ENCODE measurements at places on chromosomes 13 and 19.

- no peak for DNase-seq
Measured at GRCh38 chr13:111480976-111481375, 160.5 kb downstream of the TEX29 start.

- no peak for DNase-seq
Measured at GRCh38 chr19:16161840-16162239, 11.5 kb downstream of the CIB3 start.

DNA sequence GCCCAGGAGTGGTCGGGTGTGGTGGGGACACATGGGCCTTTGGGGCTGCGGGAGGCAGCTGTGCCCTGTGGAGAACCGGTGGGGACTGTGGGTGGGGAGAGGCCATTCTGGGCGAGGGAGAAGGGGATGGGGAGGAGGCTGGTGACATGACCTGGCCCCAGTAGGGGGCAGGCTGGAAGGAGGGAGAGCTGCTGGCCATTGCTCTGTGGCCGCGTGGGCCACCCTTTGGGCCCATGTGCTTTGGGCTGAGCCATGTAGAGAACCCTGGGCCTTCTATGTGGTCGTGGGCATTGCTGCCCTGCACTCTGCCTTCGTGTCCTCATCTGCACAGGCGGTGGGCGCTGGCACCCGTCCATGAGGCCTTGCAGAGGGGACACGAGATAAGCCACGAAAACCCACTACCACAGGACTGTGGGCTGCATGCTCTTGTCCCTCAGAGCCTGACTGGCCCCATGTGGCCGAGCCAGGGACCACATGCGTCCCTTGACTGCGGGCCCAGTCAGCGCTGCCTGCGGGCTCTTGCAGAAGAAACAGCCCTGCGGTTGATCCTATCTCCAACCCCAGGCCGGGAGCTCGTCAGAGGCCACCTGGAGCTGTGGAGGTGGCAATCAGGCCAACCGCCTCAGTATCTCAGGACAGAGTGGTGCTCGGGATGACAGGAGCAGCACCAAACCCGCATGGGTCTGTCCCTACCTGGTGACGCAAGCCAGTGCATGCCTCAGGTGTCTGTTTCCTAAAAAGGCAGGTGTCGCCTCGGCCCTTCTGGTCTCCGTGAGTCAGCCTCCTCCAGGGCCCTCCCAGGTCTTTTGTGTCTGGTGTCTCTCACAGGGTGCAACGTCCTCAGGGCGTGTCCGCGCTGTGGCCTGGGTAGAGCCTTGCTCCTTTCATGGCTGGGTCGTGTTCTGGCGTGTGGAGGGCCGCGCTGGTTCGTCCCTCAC is 14.3 kb downstream of the FZR1 start:
- DNase-seq: no peak

DNA sequence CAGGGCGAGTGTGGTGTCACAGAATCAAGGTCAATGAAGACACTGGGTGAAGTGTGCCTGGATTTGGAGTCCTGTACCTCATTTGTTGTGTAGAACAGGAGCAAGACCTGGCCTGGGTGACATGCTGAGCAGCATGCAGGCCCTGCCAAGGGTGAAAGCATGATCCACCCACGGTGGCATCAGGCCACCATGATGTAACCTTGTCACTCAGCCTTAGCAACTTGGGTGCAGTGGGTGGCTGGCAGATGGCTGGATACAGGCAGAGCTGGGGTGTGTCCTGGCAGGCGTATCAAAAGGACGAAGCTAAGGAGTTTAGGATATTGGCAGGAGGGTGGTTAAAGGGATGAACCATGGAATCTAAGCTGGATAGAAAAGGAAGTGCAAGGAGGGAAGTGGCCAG is 10.3 kb downstream of the THSD1 start:
- DNase-seq: no peak

DNA sequence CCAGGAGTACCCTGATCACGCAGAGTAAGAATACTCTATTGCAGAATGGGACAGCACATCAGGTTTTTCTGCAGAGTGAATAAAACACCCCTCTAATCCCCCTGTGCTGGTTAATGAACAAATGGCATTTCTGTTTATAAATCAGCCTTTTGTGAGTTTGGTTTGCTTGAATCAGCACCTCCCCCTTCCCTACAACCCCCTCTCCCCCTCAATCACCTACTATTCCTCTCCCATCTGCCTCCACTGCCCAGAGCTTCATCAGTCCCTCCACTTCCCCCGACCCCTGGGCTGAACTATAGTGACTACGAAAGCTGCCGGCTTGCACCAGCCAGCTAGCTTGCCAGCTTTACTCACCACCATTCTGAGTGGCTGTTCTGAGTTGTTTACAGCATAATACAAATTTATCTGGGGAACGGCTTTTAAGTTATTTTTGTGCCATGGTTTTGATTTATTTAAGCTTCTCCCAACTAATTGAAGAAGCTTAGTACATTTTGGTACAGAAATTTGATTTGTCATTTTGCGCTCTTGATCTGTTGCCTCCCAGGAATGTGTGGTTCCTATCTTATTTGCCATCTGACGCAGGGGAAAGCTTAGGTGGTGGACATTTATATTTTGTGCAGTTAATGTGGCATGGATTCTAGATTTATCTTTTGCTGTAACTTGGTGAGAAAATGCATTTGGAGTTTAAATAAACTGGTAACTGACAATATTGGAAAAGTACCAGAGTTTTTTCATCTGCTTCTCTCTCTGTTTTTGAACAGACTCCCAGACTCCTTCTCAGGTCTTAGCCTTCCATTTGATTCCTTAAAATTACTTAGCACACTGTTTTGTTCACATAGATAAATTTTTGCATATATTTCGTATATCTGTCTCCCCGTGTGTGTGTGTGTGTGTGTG is 41.7 kb upstream of the WDFY2 start:
- no peak for DNase-seq

GRCh38 chr19:32464279-32464678 is 58.7 kb downstream of the DPY19L3 start:
- DNase-seq: peak; percentile 31

- peak; percentile 64 for DNase-seq
Measured at GRCh38 chr19:1690699-1691307, 38.4 kb upstream of the TCF3 start.

- DNase-seq: peak; percentile 37
Measured at GRCh38 chr13:39765801-39766463, 110.5 kb downstream of the COG6 start.

GRCh38 chr13:105403086-105403485 is 1132.4 kb downstream of the EFNB2 start:
- DNase-seq: no peak

- no peak for DNase-seq
Measured at GRCh38 chr13:20460761-20461160, 64.9 kb downstream of the CRYL1 start.

DNA sequence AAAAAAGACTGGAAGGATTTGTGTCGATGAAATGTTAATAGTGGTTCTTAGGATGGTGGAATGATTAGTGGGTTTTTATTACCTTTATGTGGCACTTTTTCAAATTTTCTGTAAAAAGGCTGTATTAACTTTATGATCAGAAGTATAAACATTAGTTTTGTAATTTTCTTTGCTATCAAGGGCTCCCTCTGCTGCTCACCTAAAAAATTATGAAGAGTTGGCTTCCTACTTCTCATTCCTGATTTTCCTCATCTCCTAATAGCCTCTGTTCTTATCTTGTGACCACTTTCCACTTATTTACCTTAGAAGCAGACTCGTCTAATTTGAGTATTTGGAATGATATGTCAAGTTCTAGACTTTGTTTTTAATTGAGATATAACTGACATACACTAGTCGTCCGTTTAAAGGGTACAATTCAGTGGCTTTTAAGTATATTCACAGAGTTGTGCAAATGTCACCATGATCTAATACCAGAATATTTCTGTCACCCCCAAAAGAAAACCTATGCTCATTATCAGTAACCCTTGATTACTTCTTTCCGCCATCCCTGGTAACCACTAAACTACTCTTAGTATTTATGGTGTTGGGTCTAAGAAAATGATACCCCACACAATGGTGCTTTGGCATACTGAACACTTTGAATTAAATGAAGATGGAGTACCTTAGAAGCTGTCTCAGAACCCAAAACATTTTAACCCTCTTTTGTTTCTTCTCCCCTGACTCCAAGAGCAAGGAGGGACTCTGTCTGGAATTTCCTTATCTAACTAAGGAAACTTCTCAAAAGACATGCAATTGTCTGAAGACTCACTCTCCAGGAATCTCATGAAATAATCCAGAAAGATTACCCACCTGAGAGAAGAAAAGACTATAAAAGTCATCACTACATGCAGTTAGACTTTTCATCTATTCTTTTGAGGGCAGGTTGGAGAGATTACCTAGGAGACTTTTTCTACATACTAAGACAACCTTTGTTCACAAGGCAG is 311.3 kb downstream of the DLEU7 start:
- DNase-seq: peak; percentile 33

DNA sequence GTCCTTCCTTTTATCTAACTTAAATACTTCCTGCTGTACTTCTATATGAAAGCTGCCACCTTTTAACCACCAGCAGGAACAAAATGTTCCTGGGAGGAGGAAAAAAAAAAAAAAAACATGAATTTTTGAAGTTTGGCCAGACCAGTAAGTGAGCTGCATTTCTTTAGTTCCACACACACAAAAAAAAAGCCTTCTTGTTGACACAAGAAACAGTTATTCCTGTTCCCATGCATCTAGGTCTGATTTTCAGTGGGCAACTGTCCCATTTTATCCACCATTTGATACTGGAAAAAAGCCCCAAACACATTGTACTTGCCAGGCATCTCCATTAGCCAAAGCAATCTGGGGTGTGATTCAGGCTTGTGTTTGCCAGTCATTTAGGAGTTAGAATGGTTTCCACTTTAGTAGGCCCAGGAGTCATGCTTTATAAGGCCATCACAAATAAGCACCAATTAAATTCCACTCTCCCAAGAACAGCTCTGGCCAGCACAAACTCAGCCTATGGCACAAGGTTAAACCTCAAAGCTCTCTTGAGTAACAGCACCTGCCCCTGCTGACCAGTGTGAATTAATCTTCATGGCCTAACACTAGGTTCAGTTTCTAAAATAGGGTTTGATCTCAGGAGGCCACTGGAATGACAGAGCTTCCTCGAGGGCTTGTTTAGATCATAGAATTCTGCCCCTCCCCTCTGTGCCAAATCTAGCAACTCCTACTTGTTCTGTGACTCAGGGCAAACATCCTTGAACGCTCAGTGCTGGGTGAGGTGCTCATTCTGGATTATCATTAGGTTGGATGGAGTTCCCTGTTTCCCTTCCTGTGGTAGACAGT is 67.1 kb downstream of the NUFIP1 start:
- DNase-seq: no peak

DNA sequence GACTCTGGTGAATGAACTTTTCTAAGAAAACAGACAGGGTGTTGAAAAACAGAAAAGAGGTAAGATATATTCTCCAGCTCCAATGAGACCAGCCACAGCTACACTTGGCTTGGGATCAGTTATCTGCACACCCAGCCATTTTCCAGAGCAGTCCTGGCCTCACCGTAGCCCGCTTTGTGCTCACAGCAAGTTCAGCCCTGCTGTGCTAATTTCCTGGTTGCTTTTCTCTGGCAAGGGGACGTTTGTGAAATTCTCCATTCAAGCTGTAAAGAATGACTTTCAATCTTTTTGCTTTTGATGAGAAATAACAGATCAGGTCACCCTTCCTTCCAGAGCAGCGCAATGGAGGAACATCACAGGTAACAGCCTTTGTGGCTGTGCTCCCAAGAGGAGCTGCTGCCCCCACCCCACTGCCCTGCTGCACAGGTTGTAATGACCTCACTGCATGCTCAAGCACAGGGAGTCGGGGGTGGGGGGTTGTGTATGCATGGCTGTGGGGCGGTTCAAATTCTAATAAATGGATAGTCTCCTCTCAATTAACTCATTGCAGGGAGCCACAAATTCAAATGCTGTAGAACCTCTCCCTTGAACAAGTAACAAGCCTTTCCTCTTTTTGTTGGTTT is 516.6 kb upstream of the NBEA start:
- no peak for DNase-seq

- DNase-seq: no peak
Measured at GRCh38 chr19:24099829-24100228, 12.8 kb downstream of the ZNF254 start.

- no peak for DNase-seq
Measured at GRCh38 chr13:96900986-96901385, 93.3 kb downstream of the OXGR1 start.

GRCh38 chr13:110348309-110349105 is 41.4 kb downstream of the COL4A2 start:
- DNase-seq: no peak

GRCh38 chr19:47013041-47013517 is 6.6 kb upstream of the NPAS1 start:
- peak; percentile 53 for DNase-seq

DNA sequence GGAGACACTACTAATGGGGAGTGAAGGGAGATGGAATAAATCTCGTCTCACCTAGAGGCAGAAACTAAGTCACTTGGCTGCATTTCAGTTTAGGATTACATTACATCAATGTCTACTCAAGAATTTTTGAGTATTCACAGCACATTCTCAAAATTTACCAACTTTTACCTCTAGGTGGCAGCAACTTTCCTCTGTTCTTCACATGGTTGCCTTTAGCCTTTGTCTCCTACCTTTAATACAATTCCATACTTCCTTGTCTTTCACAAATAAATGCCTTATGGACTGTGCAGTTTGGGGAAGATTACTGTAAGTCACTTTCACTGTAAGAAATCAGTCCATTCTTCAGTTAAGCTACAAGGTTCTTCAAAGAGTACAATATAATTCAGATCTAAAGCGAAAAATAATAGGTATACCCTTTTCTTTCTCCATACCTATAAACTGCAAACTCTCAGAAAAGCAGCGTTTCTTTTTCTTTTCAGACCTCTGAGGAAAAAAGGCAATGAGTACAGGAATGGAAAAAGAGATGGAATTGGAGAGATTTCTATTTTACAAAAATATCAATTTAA is 379.4 kb downstream of the KLF12 start:
- DNase-seq: peak; percentile 79

- DNase-seq: no peak
Measured at GRCh38 chr19:54316746-54317107, 3.8 kb upstream of the LILRA5 start.

GRCh38 chr13:71798707-71799106 is 68.3 kb downstream of the DACH1 start:
- DNase-seq: no peak

DNA sequence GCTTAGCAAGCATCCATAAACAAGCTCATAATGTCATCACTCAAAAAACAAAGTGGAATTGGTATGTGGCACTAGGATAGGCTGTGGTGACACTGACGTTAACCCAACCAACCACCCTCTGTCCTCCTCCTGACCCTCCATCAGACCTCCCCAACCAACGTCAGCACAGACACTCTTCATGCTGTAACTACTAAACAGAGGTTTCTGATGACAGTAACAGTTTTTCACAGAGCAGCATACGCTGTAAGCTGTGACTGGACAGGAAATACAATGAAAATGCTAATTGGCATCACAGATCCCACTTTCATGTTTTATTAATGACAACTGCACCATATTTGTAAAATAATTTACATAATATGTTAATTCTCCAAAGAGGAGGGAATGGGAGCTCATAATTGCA is 238.0 kb downstream of the IRS2 start:
- no peak for DNase-seq

GRCh38 chr19:3721887-3722442 is 13.8 kb downstream of the TJP3 start:
- no peak for DNase-seq

DNA sequence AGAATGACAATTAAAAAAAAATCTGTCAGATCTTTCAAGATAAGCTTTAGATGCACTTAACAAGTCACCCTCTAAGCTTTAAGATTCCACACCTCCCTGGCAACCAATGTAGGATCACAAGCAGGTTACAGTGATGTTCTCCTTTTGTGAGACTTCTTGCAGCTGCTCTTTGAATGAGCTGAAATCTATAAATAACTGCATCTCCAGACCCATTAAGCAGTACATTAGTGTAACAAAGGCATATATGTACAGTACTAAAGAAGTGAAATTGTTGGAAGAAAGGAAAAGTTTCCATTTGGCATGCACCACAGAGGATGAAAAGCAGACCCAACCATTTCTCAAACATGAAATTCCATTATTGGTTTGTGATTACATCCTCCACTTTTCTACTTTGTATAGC is 364.7 kb downstream of the ENOX1 start:
- DNase-seq: no peak
